ENCODE measurements at places on chromosomes 2 and 18.

GRCh38 chr2:13390676-13391075 is 673.9 kb downstream of the TRIB2 start:
- DNase-seq, result no peak

DNA sequence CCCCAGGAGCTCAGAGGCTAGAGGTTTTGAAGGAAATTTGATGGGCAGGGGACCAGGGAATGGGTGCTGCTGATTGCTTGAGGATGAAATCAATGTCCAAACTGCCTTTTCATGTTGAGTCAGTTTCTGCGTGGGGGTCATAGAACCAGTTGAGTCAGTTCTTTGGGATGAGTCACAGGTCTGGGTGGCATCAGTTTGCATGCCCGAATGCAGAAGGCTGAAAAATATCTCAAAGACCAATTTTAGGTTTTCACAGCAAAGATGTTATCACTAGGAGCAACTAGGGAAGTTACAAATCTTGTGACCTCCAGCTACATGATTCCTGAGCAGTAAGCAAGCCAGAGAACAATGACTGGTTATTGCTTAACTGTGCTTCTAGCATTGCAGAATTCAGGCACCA is 1135.1 kb upstream of the CRIM1 start:
- no peak for DNase-seq

GRCh38 chr2:231388725-231389346 is 6.7 kb upstream of the B3GNT7 start:
- no peak for DNase-seq

- DNase-seq, result no peak
Measured at GRCh38 chr2:54122171-54122935, 6.9 kb downstream of the ACYP2 start.

- DNase-seq, result no peak
Measured at GRCh38 chr2:26885651-26886329, 37.9 kb downstream of the DPYSL5 start.

- no peak for DNase-seq
Measured at GRCh38 chr2:223578846-223579245, 23.3 kb downstream of the SCG2 start.

DNA sequence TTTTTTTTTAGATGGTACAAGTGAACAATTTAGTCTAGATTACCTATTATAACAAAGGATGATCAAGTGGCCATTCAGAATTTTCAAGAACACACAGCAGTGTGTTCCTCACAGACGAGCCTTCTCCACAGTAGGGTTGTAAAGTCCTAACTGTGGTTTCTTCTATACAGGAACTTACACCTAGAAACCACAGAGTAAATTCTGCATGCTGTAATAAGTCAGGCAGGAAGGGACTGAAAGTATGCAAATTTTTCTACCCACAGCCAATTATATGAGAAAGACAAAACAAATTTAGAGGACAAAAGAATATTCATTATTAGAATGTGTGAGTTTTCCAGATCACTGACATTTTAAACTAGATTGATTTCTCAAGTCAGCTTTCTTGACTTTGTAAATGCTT is 99.5 kb downstream of the RBMS1 start:
- no peak for DNase-seq

DNA sequence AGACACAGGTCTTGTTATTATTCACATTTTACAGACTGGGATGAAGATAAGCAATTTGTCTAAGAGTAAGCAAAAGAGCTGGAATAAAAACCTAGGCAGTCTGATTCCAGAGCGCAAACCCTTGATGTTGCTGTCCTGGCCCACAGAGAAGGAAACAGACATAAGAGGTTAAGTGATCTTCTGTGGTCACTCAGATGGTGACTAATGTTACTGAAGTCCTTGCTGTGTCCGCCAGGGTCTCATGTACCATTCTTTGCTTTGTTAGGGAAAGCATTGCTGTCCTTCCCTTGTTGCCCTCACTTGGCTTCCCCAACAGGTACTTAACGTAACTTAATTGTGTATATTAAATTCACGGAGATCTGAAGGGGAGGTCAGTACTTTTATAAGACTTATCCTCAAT is 14.9 kb upstream of the FAP start:
- no peak for DNase-seq

GRCh38 chr18:36629836-36630235 is 199.0 kb downstream of the TPGS2 start:
- DNase-seq, result no peak

GRCh38 chr18:78006774-78007260 is 757.2 kb downstream of the GALR1 start:
- DNase-seq, result no peak

- no peak for DNase-seq
Measured at GRCh38 chr2:202133909-202134265, 60.8 kb downstream of the KIAA2012 start.

GRCh38 chr2:9742601-9743000 is 100.7 kb upstream of the TAF1B start:
- no peak for DNase-seq

- no peak for DNase-seq
Measured at GRCh38 chr2:24220554-24221291, 45.9 kb downstream of the FAM228A start.

GRCh38 chr2:173126819-173127218 is 51.2 kb downstream of the MAP3K20 start:
- DNase-seq, result no peak

DNA sequence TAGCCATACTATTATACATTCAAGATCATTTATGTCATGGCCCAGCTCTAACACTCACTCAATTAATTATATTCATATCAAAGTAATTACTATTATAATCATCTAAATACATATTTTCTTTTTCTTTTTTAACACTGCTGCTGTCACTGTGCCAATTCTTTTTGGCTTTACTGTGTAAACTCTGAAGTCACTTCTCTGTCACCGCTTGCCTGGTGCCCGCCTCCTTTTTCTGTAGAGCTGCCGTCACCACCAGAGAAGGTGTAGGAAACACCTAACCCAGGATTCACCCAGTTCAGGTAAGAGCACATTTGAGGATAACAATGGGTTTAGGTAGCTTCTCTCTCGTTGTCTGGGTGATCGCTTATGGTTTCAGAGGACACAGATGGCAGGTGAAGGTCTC is 93.3 kb downstream of the AOX1 start:
- no peak for DNase-seq
